ENCODE measurements at places on chromosomes 3 and 15.

- no peak for DNase-seq
These were observed 39.0 kb downstream of the CCDC32 start for GRCh38 chr15:40525855-40526254.

GRCh38 chr3:130843441-130843840 is 50.4 kb upstream of the ATP2C1 start:
- no peak for DNase-seq

DNA sequence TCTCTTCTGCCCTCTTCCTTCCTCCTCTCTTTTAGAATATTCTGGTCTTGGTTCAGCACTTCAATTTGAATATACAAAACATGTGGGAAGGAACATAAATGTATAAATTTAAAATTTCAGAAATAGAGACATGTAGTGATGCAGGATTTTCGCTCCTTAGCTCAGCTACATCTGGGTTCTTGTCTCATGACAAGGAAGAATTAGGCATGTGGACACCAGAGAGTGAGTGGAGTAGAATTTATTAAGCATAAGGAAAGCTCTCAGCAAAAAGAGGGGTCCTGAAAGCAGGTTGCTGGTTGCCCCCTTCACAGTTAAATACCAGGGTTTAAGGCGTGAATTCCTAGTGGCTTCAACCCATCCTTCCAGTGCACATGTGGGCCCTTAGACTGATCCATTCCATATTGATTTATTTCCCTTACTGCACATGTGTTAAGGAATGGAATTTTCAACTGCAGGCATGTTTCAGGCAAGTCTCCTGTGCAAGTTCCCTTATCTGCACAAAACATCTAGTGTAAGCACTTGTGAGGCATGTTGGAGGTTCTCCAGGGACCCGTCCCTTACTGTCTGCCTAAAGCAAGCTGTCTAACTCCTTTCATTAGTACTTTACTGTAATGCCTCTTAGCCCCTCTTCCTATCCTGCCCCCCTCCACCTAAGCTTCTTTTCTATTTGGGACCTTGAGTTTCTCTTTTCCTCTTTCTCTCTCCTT is 133.2 kb upstream of the STRIT1 start:
- DNase-seq = no peak

DNA sequence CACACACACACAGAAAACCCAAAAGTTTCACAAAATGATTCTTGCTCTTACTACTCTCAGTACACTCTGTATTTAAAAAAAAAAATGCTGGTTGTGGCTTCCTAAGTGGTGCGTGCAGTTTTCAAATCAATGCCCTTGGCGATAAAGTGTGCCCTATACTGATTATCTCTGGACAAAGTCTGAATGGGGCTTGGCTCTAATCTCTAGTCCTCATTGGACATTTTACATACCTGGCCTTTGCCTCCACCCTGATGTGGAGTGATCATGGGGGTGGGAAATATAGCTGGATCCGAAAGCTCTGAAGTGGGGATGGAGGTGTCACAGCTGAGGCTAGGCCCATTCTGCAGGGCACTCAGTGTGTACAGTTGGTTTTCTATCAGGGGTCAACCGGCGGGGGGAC is 14.1 kb downstream of the B3GNT5 start:
- DNase-seq = no peak

DNA sequence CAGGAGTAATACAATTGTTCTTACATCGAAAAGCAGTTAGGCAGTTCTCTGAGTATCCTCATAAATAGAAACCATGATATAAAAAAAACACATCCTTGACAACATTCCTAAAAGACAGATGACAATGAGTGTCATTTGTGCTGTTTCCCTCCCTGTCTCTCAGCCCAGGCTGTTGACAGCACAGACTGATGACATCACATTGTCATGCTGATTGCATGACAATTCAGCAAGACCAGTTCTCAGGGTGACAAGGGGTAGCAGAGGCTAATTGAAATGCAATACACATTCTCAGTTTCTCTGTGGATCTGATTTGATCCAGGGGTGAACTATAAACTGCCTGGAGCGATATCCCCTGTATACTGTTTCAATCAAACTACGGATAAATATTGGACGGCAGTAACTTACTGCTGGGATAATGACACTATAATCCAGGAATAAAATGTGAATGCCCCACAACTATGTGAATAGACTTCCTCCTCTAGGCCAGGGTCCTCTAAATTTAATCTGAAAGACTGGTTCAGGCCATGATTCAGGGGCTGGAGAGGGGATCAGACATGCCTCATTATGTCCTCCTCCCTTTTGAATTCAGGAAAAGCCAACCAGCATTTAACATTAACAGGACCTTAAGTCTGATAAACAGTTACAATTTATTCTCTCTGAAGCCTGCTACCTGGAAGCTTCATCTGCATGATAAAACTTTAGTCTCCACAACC is 16.7 kb upstream of the EIF1B start:
- DNase-seq = peak; percentile 53

GRCh38 chr3:135224815-135225362 is 429.8 kb downstream of the EPHB1 start:
- no peak for DNase-seq

GRCh38 chr15:82970696-82971095 is 15.3 kb upstream of the RAMAC start:
- DNase-seq = no peak

DNA sequence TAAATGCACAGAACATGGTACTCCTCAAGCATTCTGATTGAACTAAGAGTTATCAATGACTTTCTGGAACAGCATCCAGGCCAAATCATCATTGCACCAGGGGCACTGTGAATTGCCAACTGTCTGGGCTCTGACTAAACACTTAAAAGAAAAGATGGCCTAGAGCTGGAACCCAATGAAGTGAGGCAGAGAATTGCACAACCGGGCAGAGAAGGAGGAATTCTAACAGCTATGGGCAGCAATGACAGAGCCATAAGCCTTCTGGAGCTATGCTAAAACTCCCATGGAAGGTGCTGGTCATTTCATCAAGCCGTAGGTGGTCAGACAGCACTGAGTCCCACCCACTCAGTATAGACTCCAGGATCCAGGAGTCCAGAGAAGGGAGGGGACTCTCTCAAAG is 48.1 kb upstream of the OXTR start:
- no peak for DNase-seq

DNA sequence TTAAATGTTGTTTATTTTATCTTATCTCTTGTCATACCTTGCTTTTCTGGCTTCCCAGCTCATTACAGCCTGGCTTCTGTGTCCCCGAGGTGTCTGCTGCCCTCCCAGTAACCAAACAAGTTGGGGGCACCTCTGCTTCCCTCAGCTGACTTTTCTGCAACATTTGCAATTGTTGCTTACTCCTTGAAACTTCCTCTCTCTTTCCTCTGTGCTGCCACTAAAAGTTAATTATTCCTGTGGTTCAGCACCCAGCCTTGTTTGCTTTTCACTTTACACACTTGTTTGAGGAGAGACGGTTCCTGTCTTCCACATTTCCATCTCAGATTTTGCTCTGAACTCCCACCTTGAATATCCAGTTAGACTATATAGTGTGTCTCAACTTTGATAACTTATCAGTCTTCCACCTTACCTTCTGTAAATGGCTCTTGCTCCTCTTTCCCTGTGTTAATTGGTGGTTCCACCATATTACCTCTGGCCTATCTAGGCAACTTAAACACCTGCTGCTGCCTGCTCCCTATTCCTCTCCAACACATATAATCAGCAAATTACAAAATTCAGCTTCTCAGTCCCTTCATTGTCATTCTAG is 21.6 kb downstream of the MCTP2 start:
- no peak for DNase-seq

GRCh38 chr3:59963676-59964075 is 913.9 kb upstream of the CFAP20DC start:
- no peak for DNase-seq

GRCh38 chr3:161523916-161524315 is 27.3 kb downstream of the OTOL1 start:
- DNase-seq = no peak

DNA sequence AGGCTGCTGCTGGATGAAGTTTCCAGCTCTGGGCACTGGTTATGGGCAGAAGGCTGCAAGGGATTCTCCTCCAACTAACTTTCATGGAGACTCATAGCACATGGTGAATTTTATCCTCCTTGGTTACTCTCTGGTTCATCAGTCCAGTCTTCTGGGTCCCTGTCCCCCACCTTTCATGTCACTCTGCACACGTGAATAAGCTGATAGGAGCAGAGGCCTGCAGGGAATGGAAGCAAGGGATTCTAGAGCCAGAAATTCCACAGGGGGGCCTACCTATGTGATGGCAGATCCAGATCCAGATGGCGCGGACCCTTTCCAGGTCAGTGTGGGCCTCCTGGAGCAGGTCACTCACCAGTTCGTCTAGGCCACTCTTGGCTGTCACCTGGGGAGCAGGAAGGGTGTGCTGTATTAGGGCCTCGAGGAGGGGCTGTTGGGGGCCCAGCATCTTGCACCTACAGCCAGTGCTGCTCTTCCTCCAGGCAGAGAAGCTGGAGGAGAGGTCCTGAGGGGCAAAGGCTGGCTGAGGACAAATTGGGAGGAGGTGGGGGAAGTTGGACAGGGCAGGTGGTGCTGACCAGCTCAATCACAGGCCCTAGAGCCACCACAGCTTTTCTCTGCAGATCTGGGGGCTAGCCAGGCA is 30.2 kb downstream of the KY start:
- DNase-seq = no peak

DNA sequence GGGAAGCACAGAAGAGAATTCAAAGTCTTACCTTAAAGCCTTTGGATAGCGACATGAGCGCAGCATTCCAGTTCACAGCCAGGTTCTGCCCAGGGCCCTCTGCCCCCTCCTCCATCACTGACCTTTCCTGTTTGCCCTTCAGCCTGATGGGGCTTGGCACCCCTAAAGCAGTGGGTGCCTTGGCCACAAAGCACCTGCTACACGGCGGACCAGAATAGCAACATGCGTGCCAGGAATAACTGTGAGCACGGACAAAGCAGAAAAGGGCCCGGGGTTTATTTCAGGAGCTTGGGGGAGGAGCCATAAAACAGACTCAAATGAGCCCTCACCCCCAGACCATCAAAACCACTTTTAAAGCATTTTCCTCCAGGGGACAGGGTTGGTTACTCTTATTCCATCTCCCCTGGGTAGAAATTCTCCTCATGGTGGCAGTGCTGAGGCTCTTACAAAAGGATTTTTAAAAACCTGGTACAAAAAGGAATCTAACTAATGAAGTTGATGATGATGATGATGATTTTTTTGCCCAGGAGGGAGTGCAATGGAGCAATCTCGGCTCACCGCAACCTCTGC is 135.4 kb downstream of the KLF13 start:
- no peak for DNase-seq

Measured in hippocampal formation (tissue), 2 donors.